Caco-2 (cell line): ENCODE measurements at places on chromosomes 5 and 9.

DNA sequence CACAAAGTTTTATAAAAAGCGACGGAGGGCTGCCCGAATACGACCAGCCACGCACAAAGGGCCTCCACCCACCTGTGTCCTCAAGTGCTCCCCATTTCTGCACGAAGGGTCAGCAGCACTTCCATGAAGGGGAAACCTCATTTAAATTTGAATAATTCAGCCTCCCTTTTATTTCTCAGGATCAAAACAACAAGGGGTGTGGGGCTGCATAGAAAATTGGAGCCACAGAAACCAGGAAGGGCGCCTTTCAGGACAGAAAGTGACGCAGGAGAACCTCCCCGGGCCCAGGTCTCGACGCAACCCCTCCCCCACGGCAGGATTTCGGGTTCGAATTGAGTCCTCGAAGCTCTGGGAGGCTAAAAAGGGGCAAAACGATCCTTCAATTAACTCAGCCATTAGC, 2.1 kb downstream of the NRARP start:
- no peaks in the 10 kb centered on the region for H3K36me3 ChIP-seq
- H3K4me1 ChIP-seq, result peaks cover 20% of the 10 kb centered on the region
- no peak overlapping the region for H3K27ac ChIP-seq
- H3K4me3 ChIP-seq, result peak overlapping the region; percentile 99; the same call in 1 of the 2 replicates

- H3K27ac ChIP-seq, result no peak overlapping the region
- DNase-seq, result no peak
- no peaks in the 10 kb centered on the region for H3K27me3 ChIP-seq
- no peak overlapping the region for H3K4me3 ChIP-seq
- no peaks in the 10 kb centered on the region for H3K36me3 ChIP-seq
Measured at GRCh38 chr9:93940951-93941350, 14.2 kb downstream of the BARX1 start.

GRCh38 chr5:65084795-65085515, 316.2 kb downstream of the CWC27 start:
- DNase-seq, result no peak
- peaks cover 7% of the 10 kb centered on the region; the same call in 1 of the 2 replicates for H3K4me1 ChIP-seq
- H3K27me3 ChIP-seq, result no peaks in the 10 kb centered on the region
- H3K27ac ChIP-seq, result no peak overlapping the region
- no peak overlapping the region for H3K4me3 ChIP-seq
- no peaks in the 10 kb centered on the region for H3K36me3 ChIP-seq

DNA sequence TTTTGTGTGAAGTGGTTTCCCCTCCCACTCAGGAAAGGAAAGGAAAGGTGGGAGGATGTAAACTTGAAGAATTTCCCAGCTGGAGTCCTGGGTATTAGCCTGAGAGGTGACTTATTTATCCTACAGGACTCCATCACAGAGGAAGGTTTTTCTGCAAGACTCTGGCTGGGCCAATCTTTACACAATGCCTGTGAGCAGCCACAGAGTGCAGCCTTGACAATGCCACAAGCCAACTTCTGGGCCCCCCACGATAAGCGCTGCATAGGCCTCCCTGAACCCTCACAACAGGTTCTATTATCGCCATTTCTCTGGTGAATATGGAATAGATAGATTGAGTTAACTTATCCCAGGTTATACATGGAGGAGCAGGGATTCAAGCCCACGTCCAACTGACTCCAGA, 12.4 kb downstream of the TTC39B start:
- no peaks in the 10 kb centered on the region; the same call in 1 of the 2 replicates for H3K4me1 ChIP-seq
- H3K27ac ChIP-seq, result no peak overlapping the region
- no peak for DNase-seq
- H3K27me3 ChIP-seq, result no peaks in the 10 kb centered on the region

DNA sequence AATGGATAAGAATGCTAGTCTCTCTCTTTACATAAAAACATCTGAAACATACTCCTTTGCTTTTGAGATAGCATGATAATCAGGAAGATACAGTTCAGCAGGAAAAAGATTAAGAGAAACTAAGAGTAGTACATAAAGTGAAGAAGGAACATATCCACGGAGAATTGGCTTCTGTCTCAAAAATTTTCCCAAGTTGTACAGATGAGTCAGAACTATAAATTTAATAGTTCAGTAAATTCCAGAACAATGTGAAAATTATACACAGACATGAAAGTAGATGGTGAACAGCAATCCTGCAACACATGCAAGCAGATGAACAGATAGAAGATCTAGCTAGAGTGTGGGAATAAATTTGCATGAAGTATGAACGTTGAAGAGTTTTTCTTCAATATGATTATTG, 691.4 kb upstream of the RIOK2 start:
- no peaks in the 10 kb centered on the region for H3K27me3 ChIP-seq
- no peak overlapping the region for H3K4me3 ChIP-seq
- no peak for DNase-seq
- H3K36me3 ChIP-seq, result no peaks in the 10 kb centered on the region

GRCh38 chr9:110143485-110143884, 64.5 kb downstream of the C9orf152 start:
- H3K27me3 ChIP-seq, result no peaks in the 10 kb centered on the region
- no peaks in the 10 kb centered on the region; the same call in 1 of the 2 replicates for H3K36me3 ChIP-seq
- no peak overlapping the region for H3K4me3 ChIP-seq
- H3K4me1 ChIP-seq, result peaks cover 7% of the 10 kb centered on the region; the same call in 1 of the 2 replicates

- H3K4me3 ChIP-seq, result no peak overlapping the region
- no peak overlapping the region for H3K27ac ChIP-seq
- no peaks in the 10 kb centered on the region for H3K27me3 ChIP-seq
- no peaks in the 10 kb centered on the region; the same call in 1 of the 2 replicates for H3K4me1 ChIP-seq
Measured at GRCh38 chr9:131177898-131178297, 52.5 kb downstream of the NUP214 start.

DNA sequence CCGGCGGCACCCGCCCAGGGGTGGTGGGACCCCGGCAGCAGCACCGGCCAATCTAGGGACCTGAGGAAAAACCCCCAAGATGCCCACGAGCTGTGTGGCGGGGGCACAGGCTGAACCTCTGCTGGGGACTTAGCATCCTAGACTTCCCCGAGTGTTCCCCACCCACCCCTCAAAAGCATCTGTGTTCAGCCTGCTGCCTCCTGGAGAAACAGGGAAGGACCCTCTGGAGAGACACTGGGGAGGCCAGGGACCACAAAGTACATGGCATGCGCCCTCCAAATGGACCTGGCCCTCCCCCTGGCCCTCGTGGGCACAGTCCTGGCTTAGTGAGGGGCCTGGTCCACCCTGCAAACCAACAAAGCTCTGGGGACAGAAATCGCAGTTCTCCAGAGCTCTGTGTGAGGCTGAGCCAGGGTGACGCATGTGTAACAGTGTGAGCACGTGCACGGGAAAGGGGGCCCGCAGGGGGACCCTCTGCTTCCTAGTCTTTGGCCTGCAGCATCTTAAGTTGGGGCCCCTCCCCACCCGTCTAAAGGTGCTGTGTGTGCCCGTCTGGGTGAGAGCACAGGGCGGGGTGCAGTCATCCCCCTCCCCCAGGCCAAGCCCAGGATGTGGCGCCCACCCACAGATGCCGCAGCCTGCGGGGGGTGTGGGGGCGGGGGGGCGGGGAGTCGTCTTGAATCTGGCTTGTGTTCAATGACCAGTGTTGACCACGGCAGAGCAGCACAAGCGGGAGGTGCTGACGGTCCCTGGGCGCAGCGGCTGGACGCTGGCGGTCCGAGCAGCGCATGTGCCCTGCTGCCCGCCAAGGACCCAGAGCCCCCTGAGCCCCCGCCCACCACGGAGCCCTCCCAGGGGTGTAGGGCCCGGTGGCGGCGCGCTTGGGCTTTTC, 672 bp upstream of the KCNT1 start:
- H3K36me3 ChIP-seq, result peaks cover 4% of the 10 kb centered on the region
- H3K27ac ChIP-seq, result no peak overlapping the region
- no peak for DNase-seq
- H3K4me1 ChIP-seq, result peaks cover 17% of the 10 kb centered on the region
- no peaks in the 10 kb centered on the region for H3K27me3 ChIP-seq
- peak overlapping the region; percentile 35 for H3K4me3 ChIP-seq

GRCh38 chr5:91937121-91937520, 554.0 kb upstream of the ARRDC3 start:
- no peaks in the 10 kb centered on the region for H3K36me3 ChIP-seq
- no peak overlapping the region for H3K4me3 ChIP-seq
- no peak for DNase-seq
- no peaks in the 10 kb centered on the region for H3K4me1 ChIP-seq
- H3K27me3 ChIP-seq, result no peaks in the 10 kb centered on the region

DNA sequence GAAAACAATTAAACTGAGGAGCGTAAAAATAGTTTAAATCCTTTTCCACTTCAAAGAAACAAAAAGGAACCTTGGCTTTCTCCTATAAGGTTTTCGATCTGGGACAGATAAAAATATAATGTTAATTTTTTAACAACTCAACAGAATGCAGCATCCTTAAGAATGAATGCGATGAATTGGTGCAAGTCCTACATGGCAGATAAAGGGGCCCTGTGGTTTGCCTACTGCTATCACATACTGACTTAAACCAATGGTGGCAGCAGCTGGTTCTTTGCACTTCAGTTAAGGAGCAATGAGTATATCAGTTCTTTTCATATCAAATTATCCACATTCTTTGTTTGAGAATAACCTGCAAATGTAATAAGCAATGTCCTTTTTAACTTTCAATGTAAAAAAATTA, 12.4 kb upstream of the TYRP1 start:
- H3K4me1 ChIP-seq, result 0 out of 2 replicates have a peak, but pooled peaks cover 4% of the 10 kb centered on the region
- no peaks in the 10 kb centered on the region for H3K27me3 ChIP-seq
- no peak overlapping the region for H3K27ac ChIP-seq
- H3K36me3 ChIP-seq, result no peaks in the 10 kb centered on the region

GRCh38 chr5:143776951-143777350, 35.0 kb upstream of the HMHB1 start:
- no peak for DNase-seq
- peaks cover 10% of the 10 kb centered on the region for H3K4me1 ChIP-seq
- H3K27ac ChIP-seq, result no peak overlapping the region
- no peaks in the 10 kb centered on the region for H3K36me3 ChIP-seq

- no peaks in the 10 kb centered on the region for H3K36me3 ChIP-seq
- H3K4me3 ChIP-seq, result no peak overlapping the region
- no peak overlapping the region for H3K27ac ChIP-seq
Measured at GRCh38 chr5:3010953-3011763, 259.7 kb upstream of the IRX2 start.

DNA sequence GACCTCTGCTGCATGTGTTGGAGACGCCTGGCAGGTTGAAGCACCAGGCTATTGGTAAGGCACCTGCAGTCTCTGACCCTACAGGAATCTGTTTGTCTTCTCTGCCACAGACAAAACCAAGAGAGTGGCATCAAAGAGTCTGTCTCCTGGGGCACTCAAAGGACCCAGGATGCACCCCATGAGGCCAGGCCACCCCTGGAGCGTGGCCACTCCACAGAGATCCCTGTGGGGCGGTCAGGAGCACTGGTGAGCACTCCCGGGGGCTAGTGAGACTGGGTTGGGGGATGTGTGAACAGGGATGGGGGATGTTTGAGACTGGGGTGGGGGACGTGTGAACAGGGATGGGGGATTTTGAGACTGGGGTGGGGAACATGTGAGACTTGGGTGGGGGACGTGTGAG, 240.3 kb downstream of the CACNA1B start:
- no peak overlapping the region for H3K4me3 ChIP-seq
- no peak for DNase-seq
- H3K36me3 ChIP-seq, result no peaks in the 10 kb centered on the region
- no peaks in the 10 kb centered on the region for H3K4me1 ChIP-seq
- H3K27ac ChIP-seq, result no peak overlapping the region
- no peaks in the 10 kb centered on the region for H3K27me3 ChIP-seq

DNA sequence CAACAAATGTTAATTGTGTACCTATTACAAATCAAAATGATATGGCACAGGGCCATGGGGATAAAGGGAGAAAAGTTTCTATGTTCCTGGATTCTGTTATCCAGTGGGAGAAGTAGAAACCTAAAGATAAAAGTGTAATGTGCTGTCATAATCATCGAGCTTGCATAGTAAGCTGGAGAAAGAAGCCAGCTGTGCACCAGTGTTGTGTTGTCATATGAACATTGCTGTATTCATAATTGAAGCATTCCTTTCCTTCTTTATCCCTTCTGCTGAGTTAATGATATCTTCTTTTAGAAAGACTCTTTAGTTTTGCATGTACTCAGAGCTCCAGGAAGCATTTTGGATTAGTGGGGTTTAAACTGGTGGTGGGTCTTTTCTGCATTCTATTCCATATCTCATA, 39.5 kb downstream of the NTRK2 start:
- no peak for DNase-seq
- no peaks in the 10 kb centered on the region for H3K27me3 ChIP-seq
- no peaks in the 10 kb centered on the region for H3K36me3 ChIP-seq
- no peaks in the 10 kb centered on the region for H3K4me1 ChIP-seq

- no peaks in the 10 kb centered on the region for H3K36me3 ChIP-seq
- no peak for DNase-seq
- H3K4me3 ChIP-seq, result no peak overlapping the region
- H3K27me3 ChIP-seq, result no peaks in the 10 kb centered on the region
- no peaks in the 10 kb centered on the region for H3K4me1 ChIP-seq
Measured at GRCh38 chr5:62041156-62041756, 264.8 kb upstream of the KIF2A start.

GRCh38 chr9:135196474-135196873, 109.0 kb downstream of the OLFM1 start:
- no peaks in the 10 kb centered on the region for H3K4me1 ChIP-seq
- H3K27me3 ChIP-seq, result no peaks in the 10 kb centered on the region
- no peaks in the 10 kb centered on the region for H3K36me3 ChIP-seq
- no peak overlapping the region for H3K27ac ChIP-seq

- DNase-seq, result no peak
- no peaks in the 10 kb centered on the region for H3K27me3 ChIP-seq
- H3K36me3 ChIP-seq, result no peaks in the 10 kb centered on the region
- no peak overlapping the region for H3K4me3 ChIP-seq
- no peak overlapping the region for H3K27ac ChIP-seq
Measured at GRCh38 chr9:22481566-22481965, 34.9 kb downstream of the DMRTA1 start.

DNA sequence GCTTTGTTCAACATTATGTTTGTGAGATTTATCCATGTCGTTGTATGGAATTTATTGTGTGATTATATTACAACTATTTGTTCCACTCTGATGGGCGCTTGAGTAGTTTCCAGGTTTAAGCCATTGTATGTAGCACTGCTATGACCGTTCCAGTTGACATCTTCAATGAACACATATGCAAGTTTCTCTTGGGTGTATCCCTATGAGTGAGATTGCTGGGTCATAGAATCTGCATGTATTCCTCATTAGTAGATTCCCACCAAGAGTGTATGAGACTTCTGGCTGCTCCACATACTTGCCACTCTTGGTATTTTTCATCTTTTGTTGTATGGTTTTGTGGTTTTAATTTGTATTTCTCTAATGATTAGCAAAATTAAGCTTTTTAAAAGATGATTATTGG, 22.9 kb downstream of the NUP214 start:
- no peak overlapping the region for H3K27ac ChIP-seq
- DNase-seq, result no peak
- no peaks in the 10 kb centered on the region for H3K27me3 ChIP-seq
- no peaks in the 10 kb centered on the region for H3K4me1 ChIP-seq

GRCh38 chr5:57494104-57495098, 11.8 kb upstream of the ACTBL2 start:
- H3K4me3 ChIP-seq, result no peak overlapping the region
- peak overlapping the region; percentile 25 for H3K27ac ChIP-seq
- no peaks in the 10 kb centered on the region for H3K27me3 ChIP-seq

DNA sequence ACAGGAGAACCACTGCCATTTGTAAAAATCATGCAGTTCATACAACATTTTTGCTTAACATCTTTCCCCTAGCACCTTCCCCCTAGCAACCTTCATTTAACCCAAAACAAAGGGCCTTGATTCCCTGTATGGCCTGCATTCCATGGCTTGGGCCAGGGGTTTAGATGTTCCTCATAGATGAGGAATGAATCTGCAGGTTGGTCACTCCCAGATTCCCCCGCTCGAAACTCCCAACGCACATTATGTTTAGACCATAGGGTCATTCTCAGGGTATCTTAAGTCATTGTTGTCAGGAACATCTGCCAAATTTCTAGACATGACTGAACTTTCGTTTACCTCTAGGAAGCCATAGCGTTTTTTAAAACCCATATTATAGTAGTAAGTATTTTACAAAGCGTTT, 282.2 kb upstream of the VLDLR start:
- no peak overlapping the region for H3K4me3 ChIP-seq
- H3K27me3 ChIP-seq, result no peaks in the 10 kb centered on the region; the same call in 1 of the 2 replicates
- H3K4me1 ChIP-seq, result no peaks in the 10 kb centered on the region
